Common myeloid progenitor, CD34-positive (primary cell): ENCODE measurements at places on chromosomes 16 and 17.

DNA sequence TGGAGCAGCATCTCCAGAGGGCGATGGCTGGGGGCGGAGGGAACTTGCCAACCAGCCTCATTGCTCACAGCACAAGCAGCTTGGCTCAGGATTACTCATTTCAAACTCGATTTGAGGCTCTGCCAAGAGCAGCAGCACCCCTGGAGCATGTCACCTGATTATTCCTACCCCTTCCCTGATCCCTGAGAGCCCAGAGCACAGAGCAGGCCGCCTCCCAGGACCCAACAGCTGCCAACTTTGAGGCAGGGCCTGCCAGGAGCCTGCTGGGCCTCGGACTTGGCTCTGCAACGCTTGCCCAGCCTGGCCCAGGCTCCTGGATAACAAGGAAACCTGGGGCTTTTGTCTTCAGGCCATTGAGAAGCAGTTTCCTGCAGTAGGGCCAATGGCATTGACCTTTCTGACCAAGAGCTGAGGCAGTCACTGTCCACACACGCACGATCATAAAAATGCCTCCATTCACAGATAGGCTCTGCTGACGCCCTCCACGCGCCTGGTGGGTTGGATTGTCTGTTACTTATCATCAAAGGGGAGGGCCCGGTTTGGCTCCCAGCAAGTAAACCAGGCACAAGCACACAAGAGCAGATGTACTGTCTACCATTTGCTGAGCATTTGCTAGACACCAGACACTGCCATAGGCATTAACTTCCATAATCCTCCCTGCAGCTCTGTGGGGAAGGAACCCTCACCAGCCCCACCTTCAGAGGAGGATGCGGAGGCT lies 406.6 kb upstream of the EEF2KMT start:
- no peak for DNase-seq

GRCh38 chr17:33651686-33652085 lies 358.6 kb upstream of the ASIC2 start:
- no peak for DNase-seq

DNA sequence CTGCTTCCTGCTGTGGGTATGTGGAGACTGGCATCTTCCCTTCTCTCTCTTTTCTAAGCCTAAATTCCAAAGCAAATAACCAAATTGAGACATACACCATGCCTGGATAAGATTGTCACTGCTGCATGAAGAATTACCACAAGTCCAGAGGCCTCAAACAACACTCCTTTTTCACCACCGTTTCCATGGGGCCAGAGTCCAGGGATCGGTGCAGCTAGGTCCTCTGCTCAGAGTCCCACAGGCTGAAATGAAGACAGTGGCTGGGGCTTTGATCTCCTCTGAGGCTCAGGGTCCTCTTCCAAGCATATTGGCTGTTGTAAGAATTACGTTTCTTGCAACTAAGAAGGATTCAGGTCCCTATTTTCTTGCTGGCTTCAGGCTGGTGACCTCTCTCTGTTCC lies 130.4 kb downstream of the SLC39A11 start:
- no peak for DNase-seq

- no peak for DNase-seq
These were observed 32.0 kb upstream of the PLLP start for GRCh38 chr16:57316390-57317017.

DNA sequence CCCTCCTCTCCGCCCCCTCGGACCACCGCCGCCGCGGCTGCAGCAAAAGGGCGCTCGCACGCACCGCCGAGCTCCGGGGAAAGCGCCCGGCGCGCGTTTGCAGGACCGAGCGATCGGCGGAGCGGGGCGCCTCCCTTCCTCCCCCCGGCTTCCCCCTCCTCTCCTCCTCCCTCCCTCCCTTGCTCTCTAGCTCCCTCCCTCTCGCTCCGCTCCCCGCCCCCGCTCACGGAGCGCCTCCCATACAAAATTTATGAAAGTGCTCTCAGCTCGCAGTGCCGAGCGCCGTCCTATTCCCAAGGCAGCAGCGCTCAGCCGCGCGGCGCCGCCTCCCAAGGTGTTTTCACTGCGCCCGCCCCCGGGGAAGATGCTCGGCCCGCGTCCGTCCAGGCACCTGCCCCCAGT lies at the start of gene RTN4RL1:
Gene RTN4RL1 (minus strand): TSS at position 115 of the 402 bp plus-strand sequence. CDS start 469 bp downstream, outside the sequence.
- no peak for DNase-seq

- DNase-seq, result peak; percentile 40
These were observed 4.5 kb downstream of the RIPOR1 start for GRCh38 chr16:67533024-67533560.

DNA sequence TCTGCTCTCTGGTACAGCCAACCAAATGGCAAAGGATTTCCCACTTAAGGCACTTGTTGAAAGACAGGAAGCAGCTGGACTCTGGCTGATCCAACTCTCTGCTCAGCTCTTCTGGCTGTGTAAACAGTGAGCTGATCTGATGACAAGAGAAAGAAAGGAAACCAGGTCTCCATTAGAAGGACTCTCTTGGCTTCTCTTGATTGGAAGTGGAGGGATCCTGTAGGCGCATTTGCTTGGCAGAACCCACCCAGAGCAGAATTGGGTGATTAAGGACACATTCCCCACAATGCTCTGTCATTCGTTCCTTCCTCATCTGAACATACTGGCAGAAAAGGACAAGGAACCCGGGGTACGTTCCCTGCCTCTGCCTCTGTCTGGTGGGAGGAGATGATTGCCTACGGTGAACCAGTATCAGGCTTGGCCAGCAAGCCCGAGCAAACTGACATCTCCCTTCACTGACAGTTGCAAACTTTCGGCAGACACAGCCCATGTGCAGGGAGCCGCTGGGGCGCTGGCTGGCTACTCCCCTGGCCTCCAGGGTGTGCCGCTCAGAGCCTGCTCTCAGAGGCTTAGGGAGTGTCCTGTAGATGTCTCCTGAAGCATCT lies 29.1 kb downstream of the LDHD start:
- DNase-seq, result peak; percentile 87

- DNase-seq, result no peak
These were observed 50.4 kb downstream of the KATNIP start for GRCh38 chr16:27600381-27600780.

- no peak for DNase-seq
These were observed 38.9 kb upstream of the C1QL1 start for GRCh38 chr17:45006927-45007461.

GRCh38 chr17:34113089-34113488 lies 142.0 kb upstream of the CCL2 start:
- DNase-seq, result no peak

GRCh38 chr16:19225651-19226050 lies 57.6 kb downstream of the SYT17 start:
- DNase-seq, result no peak

GRCh38 chr17:35740997-35741931 lies 9.8 kb downstream of the RASL10B start:
- peak; percentile 36 for DNase-seq

DNA sequence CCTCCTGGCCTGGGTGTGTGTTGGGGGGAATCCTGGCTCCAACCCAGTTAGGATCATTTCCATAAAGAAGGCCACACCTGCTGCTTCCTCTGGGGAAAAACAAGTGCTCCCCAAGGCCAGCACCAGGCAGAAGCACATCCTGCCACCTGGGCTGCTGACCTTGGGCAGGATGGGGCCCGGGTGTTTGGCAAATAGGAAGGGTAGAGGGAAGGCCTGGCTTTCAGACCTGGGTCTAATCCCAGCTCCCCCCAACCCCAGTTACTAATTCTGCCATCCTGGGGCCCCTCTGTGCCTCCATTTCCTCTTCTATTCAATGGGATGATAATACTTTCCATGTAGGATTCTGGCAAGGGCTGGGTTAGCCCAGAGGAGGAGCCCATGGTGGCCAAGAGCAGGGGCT lies 3.0 kb upstream of the NLRC5 start:
- no peak for DNase-seq

- DNase-seq, result no peak
These were observed 37.4 kb upstream of the CCL1 start for GRCh38 chr17:34400301-34400931.

DNA sequence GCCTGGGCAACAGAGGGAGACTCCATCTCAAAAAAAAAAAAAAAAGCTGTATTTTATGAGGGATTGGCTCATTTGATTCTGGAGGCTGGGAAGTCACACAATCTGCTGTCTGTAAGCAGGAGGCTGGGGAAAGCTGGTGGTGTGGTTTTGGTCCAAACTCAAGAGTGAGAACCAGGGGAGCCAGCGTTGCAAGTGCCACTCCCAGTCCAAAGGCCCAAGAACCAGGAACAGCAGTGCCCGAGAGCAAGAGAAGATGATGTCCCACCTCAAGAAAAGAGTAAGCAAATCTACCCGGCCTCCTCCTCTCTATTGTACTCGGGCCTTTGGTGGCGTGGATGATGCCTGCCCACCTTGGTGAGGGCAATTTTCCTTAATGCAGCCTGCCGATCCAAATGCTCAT lies 5.7 kb upstream of the NQO1 start:
- no peak for DNase-seq

DNA sequence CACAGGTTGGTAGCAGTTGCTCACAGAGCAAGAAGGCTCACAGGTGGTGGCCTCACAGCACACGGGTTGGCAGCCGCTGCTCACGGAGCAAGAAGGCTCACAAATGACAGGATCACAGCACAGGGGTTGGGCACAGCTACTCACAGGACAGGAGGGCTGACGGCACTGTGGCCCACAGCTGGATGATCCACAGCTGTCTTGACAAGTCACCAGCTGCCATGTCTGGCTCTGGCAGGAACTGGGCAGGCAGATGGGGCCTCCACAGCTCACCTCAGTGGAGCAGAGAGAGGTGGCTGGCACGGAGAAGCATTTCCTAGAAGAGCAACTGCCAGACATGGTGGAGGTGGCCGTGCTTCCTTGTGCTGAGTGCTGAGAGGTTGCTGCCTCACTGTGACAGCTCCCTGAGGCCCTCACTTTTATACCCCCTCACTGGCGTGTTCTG lies at the start of gene KRTAP16-1:
Gene KRTAP16-1 (minus strand): TSS at position 392 of the 442 bp plus-strand sequence. CDS start 56 bp downstream, at position 336.
- DNase-seq, result peak; percentile 95

DNA sequence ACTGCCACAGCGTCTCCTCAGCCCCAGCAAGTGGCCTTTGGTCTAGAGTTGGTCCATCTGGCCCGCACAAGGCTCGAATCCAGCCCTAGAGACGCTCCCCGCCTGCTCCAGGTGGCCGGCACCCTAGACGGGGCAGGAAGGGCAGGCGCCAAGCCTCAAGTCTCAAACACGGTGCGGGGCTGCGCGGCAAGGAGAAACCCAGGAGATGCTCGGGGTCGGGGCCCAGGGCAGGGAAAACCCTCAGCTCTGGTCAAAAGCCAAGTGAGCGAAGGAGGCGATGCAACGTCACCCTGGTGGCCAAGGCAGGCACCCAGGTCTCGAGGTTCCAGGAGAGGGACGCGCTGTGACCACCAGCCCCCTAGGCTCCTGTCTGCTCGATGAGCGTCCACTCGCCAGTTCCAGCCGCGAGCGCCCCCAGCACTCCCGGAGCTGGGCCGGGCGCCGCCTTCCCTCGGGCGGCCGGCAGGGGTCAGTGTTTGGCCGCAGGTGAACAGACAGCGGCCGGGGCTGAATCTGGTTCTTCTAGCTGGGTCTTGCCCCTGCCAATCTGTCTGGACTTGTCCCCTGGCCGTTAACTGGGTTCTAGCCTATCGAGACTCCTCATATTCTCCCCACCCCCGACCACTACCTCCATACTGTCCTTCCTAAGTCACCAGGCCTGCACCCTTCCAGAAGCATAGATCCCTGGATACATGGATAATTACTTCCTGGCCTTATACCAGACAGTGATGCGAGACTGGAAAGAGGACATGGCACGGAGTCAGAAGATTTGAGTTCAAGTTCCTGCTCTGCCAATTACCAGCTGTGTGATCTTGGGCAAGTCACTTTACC lies 44.0 kb downstream of the PRAC1 start:
- peak; percentile 65 for DNase-seq

- no peak for DNase-seq
These were observed 136.1 kb downstream of the RAB11FIP4 start for GRCh38 chr17:31527606-31528005.

- no peak for DNase-seq
These were observed 2.5 kb upstream of the MYH4 start for GRCh38 chr17:10471858-10472257.

DNA sequence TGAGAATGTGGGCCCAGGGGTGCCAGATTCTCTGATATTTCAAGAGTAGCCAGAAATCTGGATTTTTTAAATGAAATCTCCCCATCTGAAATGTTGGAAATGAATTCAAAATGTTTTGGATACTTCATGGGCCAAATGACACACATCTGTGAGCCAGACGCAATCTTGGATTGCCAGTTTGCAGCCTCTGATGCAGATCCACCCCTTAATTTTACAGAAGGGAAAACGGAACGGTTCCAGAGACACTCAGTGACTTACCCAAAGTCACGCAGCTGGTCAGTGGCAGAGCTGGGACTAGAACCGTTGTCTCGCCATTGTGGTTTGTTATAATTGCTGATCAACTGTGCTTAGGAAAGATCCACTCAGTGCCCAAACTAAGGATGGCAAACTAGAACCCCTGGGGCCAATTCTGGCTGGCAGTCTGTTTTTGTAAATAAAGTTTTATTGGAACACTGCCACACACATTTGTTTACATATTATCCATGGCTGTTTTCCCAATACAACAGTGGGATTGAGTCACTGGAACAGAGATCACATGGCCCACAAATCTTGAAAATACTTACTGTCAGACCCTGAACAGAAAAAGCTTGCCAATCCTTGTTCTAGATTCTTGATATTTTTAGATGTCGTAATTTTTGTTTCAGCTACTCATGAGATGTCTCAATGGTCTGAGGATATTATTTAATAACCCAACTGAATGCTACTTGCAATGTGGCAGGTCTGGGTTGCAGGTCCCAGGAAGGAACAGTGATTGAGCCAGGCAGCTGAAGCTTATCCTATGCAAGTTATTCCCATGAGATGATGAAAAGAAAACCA lies 143.8 kb downstream of the AXIN2 start:
- no peak for DNase-seq

DNA sequence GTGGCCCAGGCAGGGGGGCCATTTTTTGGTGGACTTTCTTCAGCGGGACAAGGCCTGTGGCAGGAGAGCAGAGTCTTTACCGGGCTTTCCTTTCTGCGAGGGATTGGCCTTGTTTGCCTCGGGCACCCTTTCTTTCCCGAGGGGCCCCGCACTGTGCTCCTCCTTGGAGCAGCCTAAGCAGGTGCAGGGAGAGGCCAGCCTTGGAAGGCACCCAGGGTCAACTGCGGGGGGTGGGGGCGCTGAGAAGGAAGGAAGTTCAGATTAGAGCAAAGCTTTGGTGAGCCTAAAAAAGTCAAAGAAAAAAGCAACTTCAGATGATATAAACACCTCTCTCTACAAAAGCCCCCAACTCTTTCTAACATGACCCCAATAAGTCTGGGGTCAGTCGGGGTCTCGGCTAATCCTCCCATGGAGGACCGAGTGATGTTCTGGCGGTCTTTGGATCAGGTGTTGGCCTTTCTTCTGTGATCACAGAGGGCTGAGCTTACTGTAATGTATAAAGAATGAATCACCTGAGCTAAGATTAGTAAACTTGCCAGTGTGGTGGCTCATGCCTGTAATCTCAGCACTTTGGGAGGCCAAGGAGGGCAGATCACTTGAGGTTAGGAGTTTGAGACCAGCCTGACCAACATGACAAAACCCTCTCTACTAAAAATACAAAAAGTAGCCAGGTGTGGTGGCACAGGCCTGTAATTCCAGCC lies 63.0 kb downstream of the PGS1 start:
- DNase-seq, result no peak

- no peak for DNase-seq
These were observed 817 bp upstream of the JPH3 start for GRCh38 chr16:87601401-87601981.
